ENCODE measurements at places on chromosomes 12 and 14.

- DNase-seq, result no peak
These were observed 999.3 kb downstream of the VRK1 start for GRCh38 chr14:97796511-97796910.

- no peak for DNase-seq
These were observed 33.3 kb downstream of the TULP3 start for GRCh38 chr12:2924019-2924418.

GRCh38 chr14:104724981-104725771 is 1.1 kb downstream of the ADSS1 start:
- peak; percentile 37 for DNase-seq

DNA sequence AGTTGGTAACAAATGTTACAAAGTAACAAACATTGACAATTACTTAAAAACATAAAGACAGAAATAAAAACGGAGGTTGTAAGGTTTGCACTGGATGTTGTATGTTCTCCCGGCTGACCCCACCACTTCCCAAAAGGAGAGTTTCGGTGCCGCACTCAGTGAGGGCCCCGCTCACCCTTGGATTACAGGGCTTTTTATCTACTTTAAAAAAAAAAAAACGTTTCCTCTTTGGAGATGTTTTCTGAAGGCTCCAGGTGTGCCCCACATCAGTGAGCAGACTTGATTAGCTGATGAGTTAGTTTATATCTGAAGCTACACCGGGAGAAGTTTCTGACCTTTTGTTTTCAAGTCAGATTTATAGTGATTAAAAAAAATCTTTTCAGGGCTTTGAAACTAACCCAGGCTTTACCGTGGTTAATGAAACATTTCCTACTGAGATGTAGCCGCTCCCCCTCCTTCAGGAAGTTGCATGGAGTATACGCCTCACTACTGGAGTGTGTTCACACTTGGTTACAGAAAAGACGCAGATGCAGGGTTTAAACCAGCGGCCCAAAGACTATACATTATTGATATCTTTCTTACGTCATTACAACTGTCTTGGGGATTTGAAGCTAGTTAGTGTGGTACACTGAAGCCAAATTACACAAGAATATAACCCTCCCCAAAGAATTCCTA is 38.0 kb upstream of the BCL7A start:
- DNase-seq, result peak; percentile 11

GRCh38 chr12:43288671-43289425 is 263.2 kb downstream of the ADAMTS20 start:
- no peak for DNase-seq

GRCh38 chr12:108564724-108565123 is 2.3 kb downstream of the ISCU start:
- peak; percentile 42 for DNase-seq

- DNase-seq, result no peak
These were observed 11.6 kb downstream of the RASSF8 start for GRCh38 chr12:25970082-25970481.

- no peak for DNase-seq
These were observed 299.4 kb downstream of the SLC16A7 start for GRCh38 chr12:59895166-59895775.

- no peak for DNase-seq
These were observed 126.4 kb downstream of the DUSP6 start for GRCh38 chr12:89225808-89226411.
